ENCODE measurements at places on chromosomes 11 and 22.
A peak's percentile ranks its signal among the peaks of the same experiment; 100 is the strongest.

DNA sequence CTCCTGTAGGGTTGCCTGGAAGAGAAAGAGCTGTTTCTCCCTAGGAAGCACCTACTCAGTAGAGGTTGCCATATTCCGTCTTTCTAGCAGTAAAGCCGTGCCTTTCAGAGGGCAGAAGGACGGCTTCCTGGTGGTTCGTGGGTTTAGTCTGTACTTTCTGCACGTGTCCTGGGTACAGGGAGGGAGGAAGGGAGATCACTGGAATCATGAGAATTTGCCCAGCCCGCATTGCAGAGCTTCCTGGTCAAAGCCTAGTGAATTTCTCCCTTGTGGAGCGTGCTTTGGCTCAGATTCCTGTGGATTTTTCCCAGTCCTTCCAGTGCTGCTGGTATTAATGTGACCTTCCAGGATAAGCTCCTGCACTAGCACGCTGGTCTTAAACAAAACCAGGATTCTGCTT is 44.9 kb downstream of the GRAMD1B start:
- DNase-seq: peak; percentile 78

GRCh38 chr22:36831717-36832116 is 14.9 kb upstream of the PVALB start:
- DNase-seq: no peak

DNA sequence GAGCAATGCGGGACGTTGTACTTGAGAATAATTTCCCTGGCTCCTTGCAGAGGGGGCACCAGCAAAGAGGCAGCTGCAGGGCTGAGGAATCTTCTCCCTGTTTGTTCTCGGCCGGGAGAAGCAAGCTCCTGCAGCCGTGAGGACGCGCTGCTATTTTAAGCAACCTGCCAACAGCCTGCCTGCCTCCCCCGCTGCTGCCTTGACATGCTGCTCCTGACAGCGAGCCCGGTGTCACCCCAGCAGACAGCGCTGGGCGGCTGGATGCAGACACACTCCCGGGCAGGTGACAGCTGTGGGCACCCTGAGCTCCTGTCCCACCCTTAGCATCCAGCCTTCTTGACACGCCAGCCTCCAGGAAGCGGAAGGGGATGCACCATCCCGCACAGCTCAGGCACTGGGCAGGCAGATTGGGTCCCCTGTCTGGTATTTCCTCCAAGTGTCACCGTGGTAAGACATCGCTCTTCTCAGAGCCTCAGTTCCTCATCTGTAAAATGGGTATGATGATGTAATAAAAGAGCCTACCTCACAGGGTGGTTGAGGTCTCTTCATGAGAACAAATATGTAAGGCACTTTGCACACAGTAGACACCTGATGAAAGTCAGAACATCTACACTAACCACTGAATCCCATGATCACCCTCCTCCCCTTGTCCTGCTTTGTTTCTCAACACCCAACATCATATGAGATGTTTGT is 530.6 kb downstream of the MN1 start:
- no peak for DNase-seq

DNA sequence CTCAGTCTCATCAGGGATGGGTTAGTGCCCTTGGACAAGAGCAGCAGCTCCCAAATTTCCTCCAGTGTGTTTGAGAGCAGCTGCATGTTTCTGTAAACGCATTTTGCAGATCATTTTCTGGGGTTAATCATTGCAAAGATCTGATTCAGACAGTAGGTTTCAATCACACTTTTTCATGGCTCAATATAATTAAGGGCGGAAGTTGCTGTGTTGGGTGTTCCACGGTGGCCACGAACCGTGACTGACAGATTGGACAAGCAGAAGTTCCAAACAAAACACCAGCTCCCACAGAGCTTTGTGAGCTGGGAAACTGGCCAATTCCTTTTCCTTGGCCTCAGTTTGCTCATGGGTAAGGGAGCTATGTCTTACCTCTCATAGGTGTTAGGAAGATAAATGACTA is 8.4 kb upstream of the RASSF10 start:
- no peak for DNase-seq

DNA sequence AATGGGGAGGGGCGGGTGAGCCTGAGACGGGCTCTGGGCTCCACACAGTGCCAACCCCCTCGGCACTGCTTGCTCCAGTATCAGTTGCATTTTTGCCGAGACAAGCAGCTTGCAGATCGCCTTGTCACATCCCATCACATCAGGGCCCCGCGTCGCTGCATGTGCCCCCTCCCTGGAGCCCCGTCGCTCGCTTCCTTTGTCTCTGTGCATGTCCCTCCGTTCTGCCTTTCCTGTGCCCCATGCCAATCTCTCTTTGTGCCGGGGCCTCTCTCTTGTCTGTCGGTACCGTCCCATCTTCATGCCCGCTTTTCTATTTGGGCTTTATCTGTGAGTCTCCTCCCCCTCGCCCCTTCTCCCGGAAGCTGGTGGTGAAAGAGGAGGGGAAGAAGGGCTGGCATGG is 202.2 kb downstream of the CEP164 start:
- no peak for DNase-seq

DNA sequence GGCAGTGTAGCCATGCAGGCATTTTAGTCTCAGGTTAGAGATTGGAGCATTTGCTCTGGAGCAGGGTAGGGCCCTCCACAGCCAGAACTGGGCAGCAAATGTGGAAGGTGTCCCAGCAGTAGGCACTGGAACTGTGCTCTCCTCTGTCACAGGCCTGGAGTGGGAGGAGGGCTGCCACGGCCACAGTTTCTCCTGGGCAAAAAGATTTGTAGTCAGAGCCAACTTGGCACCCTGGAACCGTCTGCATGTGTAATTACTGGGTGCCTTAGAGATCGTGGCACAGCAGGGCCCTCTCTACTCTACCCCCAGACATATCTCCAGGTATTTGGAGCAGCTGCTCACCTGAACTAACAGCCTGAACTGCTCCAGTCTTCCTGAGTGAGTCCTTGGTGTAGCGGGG is 93.7 kb downstream of the ZC3H12C start:
- no peak for DNase-seq

- DNase-seq: no peak
Observed at GRCh38 chr11:3824714-3825472, 15.9 kb downstream of the RHOG start.

DNA sequence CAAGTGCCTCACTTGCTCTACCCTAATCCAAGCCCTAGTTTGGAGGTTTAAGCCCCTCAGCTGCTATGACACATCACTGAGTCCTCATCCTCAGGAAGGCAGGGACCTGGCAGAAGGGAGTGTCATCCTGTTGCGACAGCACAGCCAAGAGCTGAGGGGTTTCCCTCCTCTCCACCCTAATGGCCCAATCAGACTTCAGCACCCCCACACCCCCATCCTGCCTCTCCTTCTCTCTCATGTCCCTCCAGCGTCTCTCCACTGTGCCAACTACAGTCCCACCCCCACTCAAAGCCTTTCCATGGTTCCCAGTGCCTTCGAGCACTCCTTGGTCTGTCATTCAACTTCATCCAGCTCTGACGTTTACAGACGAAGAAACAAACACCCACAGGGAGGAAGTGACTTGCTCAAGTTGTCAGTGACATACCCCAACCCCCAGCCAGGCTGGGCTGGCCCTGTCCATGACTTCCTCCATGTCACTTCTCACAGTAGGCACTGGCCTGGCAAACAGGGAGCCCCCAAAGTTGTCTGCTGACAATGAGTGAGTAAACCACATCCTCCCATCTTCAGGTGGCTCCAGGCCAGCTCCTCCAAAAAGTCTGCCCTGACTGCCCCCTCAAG is 15.6 kb downstream of the ARAP1 start:
- peak; percentile 50 for DNase-seq

DNA sequence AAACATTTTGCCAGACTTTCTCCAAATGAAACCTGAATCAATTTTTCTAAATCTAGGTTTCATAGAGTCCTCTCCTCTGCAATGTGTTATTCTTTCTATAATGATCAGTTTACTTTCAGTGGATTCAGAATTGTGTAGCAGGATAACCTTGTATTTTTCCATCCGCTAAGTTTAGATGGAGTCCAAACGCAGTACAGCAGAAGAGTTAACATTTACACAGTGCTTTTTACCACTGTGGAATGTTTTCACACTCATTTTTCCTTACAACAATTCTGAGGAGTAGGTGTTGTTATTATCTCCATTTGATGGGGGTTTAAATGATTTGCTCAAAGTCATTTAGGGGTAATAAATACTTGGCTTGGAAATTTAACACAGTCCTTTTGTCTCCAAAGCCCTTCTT is 9.6 kb downstream of the RAG1 start:
- DNase-seq: no peak

GRCh38 chr11:17544181-17544622 is at the start of gene USH1C:
USH1C (minus strand) TSS chr11:17544416; CDS start chr11:17544307, 109 bp downstream.
- no peak for DNase-seq

- DNase-seq: no peak
Observed at GRCh38 chr11:5348551-5349194, 2.6 kb upstream of the OR51B6 start.

DNA sequence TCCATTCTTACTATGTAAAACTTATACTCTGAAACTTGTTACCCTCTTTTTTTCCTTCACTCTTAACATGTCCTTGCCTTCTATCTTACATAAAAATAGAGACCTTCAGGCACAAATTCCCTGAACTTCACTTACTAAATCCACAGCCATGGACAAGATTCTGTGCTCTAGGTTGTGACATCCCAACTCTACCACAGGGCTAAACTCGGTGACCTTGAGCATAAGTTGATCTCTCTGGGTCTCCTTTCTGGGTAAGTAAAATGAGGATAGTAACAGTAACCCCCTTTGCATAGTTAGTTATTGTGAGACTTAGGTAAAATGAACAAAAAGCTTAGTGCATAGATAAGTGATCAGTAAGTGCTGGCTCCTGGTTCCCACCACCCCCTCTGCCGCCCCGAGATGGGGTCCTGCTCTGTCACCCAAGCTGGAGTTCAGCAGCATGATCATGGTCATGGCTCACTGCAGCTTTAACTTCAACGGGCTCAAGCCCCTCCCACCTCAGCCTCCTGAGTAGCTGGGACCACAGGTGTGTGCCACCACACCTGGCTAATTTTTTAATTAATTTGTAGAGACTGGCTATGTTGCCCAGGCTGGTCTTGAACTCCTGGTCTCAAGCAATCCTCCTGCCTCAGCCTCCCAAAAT is 20.1 kb downstream of the C11orf58 start:
- no peak for DNase-seq

DNA sequence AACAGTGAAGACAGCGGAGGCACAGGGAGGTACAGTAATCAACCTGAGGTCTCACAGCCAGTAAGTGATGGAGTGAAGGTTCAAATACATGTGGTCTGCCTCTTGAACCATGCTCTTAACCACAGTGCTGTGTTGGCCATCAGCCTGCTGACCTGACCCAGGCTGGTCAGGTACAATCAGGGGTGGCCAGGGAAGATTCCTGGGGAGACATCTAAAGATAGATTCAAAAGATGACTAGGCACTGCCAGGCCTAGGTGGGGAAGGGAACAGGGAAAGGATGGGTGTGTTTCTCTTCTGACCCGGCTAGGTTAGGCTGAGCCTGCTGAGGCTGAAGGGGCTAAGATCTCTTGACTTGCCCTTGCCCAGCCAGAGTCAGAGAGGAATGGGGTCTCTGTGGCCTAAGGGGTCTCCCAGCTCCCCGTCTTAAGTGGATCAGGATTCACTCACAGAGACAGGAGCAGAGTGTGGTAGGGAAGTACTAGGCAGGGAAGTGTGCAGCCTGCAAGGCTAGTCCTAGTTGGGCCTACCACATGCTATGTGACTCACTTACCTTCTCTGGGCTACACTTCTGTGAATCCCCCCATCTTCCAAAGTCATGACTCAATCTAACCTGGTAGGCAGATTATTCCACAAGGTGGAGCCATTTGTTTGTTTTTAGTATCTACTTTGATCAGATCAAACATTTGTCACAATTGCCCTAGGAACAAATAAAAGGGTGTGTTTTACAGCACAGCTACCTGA is 10.4 kb upstream of the SREBF2 start:
- peak; percentile 46 for DNase-seq

- no peak for DNase-seq
Observed at GRCh38 chr11:70494559-70495350, 96.4 kb downstream of the CTTN start.

GRCh38 chr22:49551446-49551845 is 276.2 kb downstream of the BRD1 start:
- DNase-seq: no peak

GRCh38 chr11:78694152-78694551 is 119.5 kb upstream of the NARS2 start:
- no peak for DNase-seq

DNA sequence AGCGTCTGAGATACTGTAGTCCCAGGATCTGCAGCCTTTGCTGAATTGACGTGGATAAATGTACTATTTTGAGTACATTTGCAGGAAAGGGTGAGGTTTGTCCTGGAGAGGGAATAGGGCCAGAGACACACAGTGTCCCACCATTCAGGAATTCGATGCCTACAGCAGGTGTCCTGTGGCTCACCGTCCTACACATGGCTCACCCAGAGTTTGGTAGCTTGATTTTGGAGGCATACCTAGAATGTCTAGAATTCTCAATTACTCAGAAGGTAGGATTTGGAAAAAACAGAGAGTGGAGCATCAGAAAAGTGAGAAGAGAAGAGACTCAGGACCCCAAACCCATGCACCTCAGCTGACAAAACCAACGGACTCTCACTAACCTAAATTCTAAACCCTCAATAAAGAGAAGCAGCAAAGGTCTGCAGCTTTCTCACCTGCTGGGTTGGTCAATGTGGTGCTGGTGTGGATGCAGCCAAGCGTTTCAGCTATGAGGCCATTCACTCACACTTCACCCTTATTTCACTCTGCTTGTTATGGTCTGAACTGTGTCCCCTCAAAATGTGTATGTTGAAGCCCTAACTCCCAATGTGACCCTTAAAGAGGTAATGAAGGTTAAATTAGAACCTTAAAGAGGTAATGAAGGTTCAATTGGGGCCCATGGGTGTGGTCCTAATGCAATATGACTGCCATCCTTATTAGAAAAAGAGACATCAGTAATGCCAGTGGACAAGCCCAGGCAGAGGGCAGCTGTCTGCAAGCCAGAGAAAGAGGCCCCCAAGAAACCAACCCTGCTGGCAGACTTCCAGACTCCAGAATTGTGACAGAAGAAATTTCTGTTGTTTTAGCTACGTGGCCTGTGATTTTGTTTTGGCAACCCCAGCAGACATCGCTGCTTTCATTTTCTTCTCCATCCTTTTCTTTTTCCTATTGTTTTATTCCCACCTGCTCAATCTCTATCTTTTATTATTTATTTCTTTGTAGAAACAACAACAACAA is 187.8 kb downstream of the SNX19 start:
- no peak for DNase-seq

Data from AG10803 (cell line).